ENCODE measurements at places on chromosomes 12 and 14.

- DNase-seq, result no peak
These were observed 168.2 kb downstream of the KIF26A start for GRCh38 chr14:104306450-104307040.

- no peak for DNase-seq
These were observed 107.3 kb downstream of the TSPAN9 start for GRCh38 chr12:3184485-3184884.

DNA sequence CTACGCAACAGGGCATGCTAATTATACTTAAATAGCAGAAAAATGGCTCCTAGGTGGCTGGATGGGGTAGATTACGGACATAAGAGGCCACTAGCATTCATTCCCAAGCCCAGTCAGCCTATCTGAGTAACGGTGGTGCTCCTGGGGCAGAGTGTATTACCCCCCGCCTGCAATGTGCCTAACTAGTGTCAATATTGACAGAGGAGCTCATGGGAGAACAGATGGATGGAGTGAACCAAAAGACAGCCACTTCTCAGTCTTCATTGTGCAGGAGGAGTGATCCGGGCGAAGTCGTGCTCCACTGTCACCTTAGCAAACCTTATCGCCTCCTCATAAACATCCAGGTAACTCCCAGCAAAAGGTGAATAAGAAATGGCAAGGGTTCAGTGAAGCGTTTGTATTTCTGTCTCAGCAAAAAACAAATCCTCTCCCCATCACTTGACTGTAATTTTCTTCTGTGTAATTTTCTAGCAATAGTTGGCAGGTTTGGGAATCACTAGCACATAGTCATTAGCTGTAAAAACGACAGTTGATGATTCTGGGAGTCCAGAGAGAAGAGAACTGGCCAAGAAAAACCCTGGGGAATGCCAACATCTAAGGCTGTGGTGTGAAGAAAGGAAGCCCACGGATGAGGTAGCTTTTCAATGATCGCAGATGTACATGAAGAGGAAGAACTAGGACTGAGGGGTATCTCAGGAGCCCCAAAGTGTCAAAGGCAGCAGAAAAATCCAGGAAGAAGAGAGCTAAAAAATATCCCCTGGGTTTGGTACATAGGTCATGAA is 126.6 kb upstream of the BCL2L14 start:
- DNase-seq, result no peak

DNA sequence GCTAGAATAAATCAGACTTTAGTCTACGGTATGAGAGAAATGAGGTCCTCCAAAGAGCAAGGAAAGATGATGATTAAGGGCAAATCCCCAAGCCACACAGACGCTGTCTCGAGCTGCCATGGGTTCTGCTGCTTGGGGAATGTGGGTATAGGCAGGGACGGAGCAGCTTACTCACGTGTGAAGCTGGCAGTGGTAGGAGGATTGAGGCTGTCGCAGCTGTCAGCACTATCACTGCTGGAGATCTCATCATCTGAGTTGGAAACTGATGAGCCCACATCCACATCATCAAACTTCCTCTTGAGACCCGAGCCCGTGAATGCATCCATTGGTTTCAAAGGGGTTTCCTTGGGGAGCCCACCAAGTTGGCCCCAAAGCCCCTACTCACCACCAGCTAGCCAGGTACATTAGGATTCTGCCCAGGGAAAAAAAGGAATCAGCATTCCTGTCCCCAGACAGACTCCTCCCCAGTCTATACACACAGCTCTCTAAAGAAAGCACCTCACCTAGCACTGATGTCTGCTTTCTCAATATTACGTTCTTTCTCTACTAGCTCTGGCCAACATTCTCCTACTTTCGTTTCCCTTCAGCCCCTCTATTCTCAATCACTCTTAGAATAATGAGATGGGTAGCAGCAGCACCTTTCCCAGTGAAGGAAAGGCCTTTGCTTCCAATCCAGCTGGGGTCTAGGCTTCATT is 7.0 kb downstream of the CSRNP2 start:
- DNase-seq, result no peak

Measured in COR-L47 (cell line).